ENCODE measurements at places on chromosomes 5 and 9. TPM values are rescaled to one million over a fixed set of nuclear protein-coding genes. Genes with fewer than 3 reads are reported as not detected.

DNA sequence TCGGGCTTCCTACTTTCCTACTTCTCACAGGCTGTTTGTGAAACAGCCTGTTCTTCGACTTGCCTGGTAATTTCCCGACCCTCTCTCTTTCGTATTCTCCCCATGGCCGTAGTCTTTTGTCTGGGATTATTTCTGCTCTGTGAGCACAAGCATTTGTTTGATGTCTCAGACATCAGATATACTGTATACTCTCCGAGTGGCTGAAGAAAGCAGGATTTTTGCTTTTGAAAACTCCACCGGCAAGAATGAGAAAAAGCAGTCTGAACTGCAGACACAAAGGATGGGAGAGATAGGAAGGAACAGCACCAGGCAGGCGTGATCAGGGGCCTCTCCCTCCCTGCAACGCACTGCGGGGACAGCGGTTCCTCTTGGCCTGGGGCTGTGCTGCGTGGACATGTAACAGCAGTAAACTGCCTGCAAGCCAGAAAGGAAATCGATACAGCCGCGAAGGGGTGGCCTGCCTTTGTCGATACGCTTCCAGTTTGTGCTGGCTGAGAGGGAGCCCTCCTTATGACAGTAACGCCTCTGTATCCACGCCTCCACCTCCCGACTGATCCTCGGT, 313.9 kb upstream of the TLE4 start:
- DNase-seq, result no peak

- DNase-seq, result no peak
Observed at GRCh38 chr5:180343110-180343830, 9.9 kb downstream of the GFPT2 start.

GRCh38 chr5:76414788-76415187, 11.7 kb downstream of the IQGAP2 start:
- DNase-seq, result no peak

GRCh38 chr5:134864707-134865106, 9.5 kb upstream of the TXNDC15 start:
- peak; percentile 18 for DNase-seq

- DNase-seq, result no peak
Observed at GRCh38 chr5:160270704-160271103, 41.4 kb downstream of the FABP6 start.

GRCh38 chr5:171405615-171406014, 13.8 kb upstream of the FGF18 start:
- DNase-seq, result no peak

GRCh38 chr9:87615547-87616148, 110.3 kb upstream of the CTSL start:
- DNase-seq, result no peak

GRCh38 chr5:174493530-174493929, 230.9 kb upstream of the MSX2 start:
- no peak for DNase-seq

- DNase-seq, result no peak
Observed at GRCh38 chr5:124705577-124705976, 40.9 kb downstream of the ZNF608 start.

DNA sequence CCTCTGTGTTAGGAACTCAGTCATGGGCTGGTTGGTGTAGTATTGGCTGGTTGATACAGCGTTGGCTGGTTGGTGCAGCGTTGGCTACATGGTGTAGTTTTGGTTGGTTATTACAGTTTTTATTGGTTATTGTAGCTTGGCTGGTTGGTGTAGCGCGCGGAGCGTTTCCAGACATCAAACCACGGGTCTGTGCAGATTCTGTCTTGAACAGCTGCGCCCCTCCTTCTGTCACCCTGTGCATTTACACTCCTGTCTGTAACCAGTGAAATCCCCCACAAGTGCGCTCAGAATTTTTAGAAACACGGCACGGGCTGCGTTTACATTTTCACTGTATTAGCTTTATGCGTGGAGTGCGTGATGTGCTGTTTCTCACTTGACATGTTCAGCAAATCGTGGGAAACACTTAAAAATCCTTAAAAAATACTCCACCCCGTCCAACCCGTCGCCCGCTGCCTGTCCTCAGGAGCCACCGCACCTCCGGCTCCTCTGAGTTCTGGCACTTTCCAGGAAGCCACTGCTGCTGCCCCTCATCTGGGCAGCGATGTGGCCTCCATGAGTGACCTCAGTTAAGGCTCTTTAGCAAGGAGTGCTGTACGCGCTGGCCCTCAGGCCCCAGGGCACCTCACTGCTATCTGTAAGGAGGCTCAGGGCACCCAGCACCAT, 20.8 kb downstream of the NKD2 start:
- DNase-seq, result no peak

GRCh38 chr9:101639785-101640665, 45.3 kb upstream of the PPP3R2 start:
- DNase-seq, result no peak

DNA sequence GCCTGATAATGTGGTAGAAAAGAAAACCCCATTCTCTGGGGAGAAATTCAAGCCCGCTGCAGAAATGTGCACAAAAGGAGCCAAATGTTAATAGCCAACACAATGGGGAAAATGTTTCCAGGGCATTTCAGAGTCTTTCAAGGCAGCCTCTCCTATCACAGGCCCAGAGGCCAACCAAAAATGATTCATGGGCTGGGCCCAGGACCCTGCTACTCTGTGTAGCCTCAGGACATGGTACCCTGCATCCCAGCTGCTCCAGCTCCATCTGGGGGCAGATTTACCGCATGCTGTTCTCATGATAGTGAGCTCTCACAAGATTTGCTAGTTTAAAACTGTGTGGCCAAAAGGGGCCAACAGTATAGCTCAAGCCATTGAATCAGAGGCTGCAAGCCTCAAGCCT, 41.1 kb downstream of the RAPGEF6 start:
- DNase-seq, result no peak

DNA sequence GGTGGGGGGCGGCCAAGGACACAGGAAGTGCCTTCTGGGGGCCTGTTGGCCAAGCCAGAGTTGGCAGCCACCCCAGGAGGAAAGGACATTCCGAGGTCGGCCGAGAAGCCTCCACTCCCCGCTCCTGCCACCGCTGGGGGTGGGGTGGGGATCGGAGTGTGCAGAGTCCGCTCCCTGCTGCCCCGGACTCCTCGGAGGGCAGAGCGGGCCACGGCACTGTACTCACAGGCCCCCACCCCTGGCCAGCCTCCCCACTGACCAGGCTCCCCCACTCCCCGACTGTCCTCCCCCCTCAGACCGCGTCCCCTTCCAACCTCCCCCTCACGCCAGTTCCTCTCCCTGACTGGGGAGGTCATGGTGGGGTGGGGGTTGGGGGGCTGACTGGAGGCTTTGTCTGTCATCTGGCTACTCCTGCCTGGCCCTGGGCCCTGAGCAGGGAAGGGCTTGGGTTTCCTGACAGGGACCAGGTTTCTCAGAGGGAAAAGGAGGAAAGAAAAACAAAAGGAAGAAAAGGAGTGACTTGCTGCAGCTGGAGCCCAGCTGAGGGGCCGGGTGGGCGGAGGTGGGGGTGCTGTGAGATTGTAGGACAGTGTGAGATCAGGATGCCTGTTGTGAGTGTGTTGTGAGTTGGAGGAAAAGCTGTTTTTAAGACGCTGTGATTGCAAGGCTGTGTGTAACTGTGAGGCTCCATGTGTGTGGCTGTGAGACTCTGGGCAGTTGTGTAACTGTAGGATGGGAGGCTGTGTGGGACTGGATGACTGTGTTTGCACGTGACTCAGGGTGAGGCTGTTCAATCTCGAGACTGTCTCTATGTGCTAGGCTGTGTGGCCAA, 29.7 kb downstream of the CNTFR start:
- no peak for DNase-seq

Gene FAF2
- 34.2 TPM for total RNA-seq

Gene SLC45A2
- not detected for total RNA-seq

Gene GHR
- total RNA-seq, result 145 TPM

Gene SPATA31E1
- not detected for total RNA-seq

Gene LSM11
- total RNA-seq, result 2.1 TPM

Gene GDNF
- 0.13 TPM for total RNA-seq

Gene ATP10B
- 0.42 TPM for total RNA-seq

Gene MYORG
- 10.1 TPM for total RNA-seq

Gene PCDHGA11
- 3.1 TPM for total RNA-seq

Gene GRXCR2
- total RNA-seq, result not detected

Gene FUBP3
- 49.5 TPM for total RNA-seq
